Stimulated activated CD4-positive, alpha-beta T cell treated with anti-CD3 and anti-CD28 coated beads, Interleukin-4, amount 100 ng/mL, for 24 hours (primary cell): ENCODE measurements at places on chromosomes 1 and 21.

DNA sequence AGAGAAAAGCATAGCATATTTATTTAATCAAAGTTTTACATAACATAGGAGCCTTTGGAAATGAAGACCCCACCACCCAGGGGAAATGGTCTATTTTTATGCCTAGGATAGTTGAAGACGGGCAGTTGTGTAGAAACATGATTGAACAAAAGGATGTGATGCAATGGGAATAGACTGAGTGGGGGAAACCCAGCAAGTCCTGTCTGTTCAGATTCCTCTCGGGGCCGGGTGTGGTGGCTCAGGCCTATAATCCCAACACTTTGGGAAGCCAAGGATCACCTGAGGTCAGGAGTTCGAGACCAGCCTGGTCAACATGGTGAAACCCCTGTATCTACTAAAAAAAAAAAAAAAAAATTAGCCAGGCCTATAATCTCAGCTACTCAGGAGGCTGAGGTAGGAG lies 298.3 kb downstream of the MATN1 start:
- no peak for DNase-seq

GRCh38 chr1:179976970-179977651 lies 22.5 kb downstream of the CEP350 start:
- no peak for DNase-seq

GRCh38 chr1:226268421-226269124 lies 40.4 kb downstream of the LIN9 start:
- DNase-seq = no peak

- DNase-seq = no peak
Measured at GRCh38 chr1:168446081-168446480, 97.7 kb downstream of the XCL2 start.

- DNase-seq = no peak
Measured at GRCh38 chr1:68234094-68234493, 1.8 kb upstream of the WLS start.

DNA sequence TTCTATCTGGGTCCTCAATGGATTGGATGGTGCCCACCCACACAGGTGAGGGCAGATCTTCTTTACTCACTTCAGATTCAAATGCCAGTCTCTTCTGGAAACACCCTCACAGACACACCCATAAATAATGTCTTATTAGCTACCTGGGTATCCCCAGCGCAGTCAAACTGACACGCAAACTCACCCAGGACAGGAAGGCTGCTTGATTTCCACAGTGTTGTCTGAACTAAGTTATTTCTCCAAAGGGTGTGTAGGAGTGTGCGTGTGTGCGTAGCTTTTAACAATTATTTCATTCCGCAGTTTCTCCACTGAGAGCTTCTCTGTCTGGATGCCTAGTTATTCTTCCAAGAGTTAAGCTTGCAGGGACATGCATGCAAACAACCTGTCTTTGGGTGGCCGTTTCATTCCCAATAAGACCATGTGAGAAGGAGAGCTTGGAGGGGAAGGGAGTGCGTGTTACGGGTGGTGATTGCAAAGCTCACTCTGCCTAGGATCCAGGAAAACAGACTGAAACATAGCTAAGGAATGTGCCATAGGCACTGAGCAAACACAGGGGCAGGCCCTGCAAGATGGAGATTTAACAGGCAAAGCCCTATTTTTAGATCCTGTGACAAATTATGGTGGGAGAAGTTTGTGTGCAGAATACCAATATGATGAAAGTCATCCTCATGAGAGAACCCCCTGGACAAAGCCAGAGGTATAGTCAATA lies 269.7 kb downstream of the DYRK1A start:
- no peak for DNase-seq

DNA sequence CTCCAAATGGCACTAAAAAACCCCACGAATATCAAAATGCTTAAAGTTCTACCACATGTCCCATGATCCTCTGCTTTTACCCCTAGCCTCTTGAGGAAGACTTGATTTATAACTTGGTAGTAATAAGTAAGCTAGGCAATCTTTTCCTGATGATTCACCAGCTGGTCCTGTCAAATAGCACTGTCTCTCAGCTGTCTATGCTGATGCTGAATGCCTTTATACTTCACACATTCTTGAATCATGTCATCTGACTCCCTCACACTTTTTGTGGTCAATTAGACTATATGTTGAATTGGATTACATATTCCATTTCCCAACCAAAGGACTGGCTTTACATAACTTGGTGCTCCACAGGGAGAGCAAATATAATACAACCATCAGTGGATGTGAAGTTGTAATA lies 16.6 kb downstream of the C21orf91 start:
- no peak for DNase-seq

GRCh38 chr1:230212405-230212936 lies 145.4 kb downstream of the GALNT2 start:
- DNase-seq = no peak

DNA sequence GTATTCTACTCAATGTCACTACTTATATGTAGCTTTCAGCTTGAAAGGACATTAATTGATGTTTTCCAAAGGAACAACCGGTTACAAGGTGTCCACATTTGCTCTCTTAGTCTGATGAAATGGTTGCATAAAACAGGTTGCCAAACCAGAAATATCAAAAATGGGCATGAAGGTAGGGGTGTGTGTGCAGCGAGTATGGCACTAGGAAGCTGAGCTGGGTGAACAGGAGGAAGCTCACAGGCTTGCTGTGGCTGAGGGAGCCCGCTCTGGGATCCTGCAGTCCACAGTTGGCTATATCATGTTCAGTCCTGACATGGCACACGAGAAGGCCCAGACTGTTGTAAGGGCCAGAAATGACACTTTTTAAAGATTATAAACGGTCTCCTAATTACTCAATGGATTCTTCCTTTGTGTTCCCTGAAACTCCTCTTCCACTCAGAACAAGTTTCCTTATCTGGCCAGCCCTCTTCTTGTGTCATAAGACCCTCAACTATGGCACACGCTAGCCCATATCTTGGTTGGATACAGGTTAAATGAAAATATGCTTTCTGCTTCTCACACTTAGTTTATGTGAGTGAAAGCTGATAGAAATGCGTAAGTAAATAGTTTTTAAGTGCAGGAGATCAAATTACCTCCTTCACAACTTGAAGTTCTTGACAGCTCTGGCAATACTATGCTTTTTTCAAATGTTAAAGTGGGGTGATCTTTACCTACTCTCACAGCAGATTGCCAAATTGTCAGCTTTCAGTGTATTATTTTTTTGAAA lies 201.5 kb downstream of the LMO4 start:
- no peak for DNase-seq

GRCh38 chr1:64065571-64065970 lies 137.9 kb upstream of the UBE2U start:
- no peak for DNase-seq

GRCh38 chr1:35448344-35448801 lies 108.8 kb downstream of the KIAA0319L start:
- no peak for DNase-seq

GRCh38 chr1:95219407-95219806 lies 14.6 kb upstream of the RWDD3 start:
- DNase-seq = no peak

- DNase-seq = no peak
Measured at GRCh38 chr21:45869121-45870007, 112.2 kb upstream of the COL6A1 start.

GRCh38 chr1:209219791-209220524 lies 363.6 kb upstream of the CAMK1G start:
- no peak for DNase-seq

GRCh38 chr1:48329486-48329885 lies 107.0 kb downstream of the SLC5A9 start:
- no peak for DNase-seq

DNA sequence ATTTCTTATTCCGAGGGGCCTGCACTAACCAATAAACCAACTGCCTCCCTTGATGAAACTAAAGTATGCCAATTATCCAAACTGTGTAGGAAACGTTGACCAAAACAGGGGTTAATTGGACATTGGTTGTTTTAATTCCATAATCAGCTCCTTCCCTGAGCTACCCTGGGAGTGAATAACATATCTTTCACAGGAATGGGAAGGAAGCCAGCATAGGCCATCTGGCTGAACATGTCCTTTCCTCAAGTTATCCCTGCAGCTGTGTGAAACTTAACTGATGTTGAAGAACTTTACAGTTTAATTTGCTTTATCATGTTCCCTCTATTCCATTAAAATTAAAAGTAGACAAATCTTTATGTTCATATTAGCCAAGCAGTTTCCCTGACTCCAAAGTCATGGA lies 75.4 kb downstream of the NRIP1 start:
- no peak for DNase-seq

GRCh38 chr21:37413553-37414291 lies 47.1 kb downstream of the DYRK1A start:
- no peak for DNase-seq
